Putamen (tissue), 1 donor: ENCODE measurements at places on chromosomes 11 and 22.
A peak's percentile ranks its signal among the peaks of the same experiment; 100 is the strongest.

DNA sequence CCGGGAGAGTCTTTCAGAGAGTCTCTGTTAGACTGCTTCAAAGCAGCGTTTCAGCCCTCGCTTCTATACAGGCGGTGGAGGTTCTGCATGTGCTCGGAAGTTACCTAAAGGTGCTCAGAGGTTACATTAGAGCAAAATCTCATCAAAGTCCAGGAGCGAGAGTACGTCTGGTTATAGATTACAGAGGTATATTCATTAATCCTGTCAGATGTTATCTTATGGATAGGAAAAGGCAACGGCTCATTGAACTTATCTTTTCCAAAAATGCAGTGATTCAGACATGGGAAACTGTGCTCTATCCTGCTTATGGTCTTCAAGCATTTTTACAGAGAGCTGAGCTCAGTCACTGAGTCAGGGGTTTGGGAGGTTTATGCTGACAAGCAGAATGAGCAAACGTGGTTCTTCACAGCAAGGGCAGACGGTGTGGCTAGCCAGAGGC lies 9.1 kb upstream of the ZBED5 start:
- no peak for DNase-seq

DNA sequence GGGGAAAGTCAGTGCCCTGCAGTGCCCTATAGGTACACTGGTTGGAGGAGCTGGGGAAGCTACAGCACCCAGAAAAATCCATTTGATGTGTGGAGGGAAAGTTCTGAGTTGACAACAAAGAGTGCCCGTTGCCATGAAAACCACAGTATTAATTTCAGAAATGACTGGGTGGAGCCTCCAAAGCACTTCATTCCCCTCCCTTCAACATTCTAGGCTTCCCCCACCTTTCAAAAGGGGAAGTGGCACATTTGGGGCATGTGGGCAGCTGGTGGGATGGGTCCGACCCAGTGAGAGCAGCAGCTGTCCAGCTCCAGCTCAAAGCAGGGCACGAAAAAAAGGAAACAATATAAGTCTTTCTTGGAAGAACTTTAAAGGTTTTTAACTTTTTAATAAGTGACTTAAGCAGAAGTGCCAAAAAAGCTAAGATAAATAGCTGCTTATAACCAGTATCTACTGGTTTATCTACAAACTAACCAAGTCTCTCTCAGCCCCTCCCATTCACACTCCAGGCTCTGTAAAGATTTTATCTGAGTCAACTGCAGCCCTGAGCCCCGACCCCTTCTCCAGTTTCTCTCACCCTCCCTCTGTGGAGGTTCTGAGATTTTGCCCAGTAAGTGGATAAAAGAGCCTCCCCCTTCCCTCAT lies 9.0 kb upstream of the AHNAK start:
- no peak for DNase-seq

DNA sequence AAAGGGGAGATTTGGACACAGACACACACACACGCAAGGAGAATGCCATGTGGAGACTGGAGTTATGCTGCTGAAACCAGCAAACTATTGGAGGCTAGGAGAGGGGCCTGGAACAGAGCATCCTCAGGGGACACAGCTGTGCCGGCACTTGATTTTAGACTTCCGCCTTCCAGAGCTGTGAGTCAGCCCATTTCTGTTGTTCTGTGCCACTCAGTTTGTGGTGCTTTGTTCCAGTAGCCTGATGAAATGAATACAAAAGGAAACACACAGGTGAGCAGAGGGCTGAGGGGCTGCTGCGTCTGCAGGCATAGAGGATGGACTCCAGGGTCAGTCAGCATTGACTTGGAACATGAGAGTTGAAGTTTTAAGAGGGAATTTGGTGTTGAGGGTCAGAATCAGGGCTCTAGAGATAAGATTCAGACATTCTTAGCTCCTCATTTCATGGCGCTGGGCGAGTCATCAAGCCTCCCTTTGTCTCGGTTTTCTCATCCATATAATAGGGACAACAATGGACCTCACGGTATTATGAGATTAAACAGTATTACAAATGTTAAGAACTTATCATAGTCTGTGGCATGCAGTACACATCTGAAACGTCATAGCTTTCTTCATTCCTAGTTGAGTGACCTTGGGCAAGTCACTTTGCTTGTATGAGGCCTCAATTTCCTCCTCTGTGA lies 191.0 kb downstream of the MIAT start:
- no peak for DNase-seq

- DNase-seq, result no peak
Measured at GRCh38 chr11:27201454-27202302, 161.1 kb downstream of the BBOX1 start.

DNA sequence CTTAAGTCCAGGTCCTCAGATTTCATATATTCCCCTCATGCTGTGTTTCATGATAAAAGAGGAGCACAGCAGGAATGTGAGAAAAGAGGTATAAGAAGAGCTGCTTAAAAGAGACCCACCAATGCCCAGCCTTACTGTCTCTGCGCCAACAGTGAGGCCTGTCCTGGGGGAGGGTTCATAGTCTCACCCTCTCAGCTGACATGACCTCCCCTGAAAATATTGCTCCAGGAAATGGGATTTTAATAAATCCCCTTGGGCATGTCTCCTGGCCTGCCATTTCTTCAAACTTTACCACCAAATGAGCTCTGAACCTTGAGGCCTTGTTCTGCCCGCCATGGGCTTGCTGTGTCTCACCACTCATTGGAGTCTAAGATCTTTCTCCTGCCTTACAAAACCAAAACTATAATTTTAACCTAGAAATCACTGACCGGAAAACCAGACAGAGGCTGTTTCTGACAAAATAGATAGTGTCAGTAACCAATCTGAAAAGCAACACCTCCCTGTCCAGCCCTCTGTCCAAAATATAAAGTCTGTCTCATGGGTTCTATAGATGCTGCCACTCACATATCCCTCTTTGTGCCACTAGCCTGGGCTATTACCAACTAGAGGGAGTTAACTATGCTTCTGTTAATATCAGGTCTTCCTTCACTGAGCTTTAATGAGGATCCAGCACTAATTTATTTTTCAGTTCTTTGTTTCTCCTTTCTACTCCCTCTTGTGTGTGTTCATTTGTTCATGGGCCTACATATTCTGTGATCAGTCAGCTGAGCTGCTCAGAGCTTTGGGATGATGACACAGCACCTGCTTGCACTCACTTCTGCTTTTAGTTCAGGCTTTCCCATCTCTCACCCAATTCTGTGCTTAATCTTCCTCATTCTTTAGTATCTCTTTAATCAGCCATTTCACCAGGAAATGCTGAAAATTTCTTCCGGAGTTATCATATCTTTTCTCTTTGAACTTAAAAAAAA lies at the start of gene OR2AG2:
Gene OR2AG2, minus strand, starts transcription at position 51 of the 968 bp plus-strand sequence. CDS start 3,019 bp downstream, outside the sequence.
- peak; percentile 7 for DNase-seq

DNA sequence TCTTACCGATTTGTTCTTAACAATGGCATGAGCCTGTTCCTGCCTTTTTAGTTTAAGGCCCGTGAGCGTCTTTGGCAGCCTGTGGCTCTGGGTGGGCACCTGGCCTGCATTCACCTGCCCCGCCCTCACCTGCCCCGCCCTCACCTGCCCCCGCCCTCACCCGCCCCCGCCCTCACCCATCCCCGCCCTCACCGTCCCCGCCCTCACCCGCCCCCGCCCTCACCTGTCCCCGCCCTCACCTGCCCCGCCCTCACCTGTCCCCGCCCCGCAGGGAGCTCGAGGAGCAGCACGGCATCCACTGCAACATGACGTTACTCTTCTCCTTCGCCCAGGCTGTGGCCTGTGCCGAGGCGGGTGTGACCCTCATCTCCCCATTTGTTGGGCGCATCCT lies 14.2 kb downstream of the GATD1 start:
- DNase-seq, result no peak

- DNase-seq, result no peak
Measured at GRCh38 chr11:123775289-123775688, 21.0 kb upstream of the OR6X1 start.

- DNase-seq, result peak; percentile 76
Measured at GRCh38 chr11:77525455-77526091, 51.7 kb upstream of the PAK1 start.

GRCh38 chr11:69210310-69211035 lies 54.7 kb downstream of the SMIM38 start:
- DNase-seq, result no peak

DNA sequence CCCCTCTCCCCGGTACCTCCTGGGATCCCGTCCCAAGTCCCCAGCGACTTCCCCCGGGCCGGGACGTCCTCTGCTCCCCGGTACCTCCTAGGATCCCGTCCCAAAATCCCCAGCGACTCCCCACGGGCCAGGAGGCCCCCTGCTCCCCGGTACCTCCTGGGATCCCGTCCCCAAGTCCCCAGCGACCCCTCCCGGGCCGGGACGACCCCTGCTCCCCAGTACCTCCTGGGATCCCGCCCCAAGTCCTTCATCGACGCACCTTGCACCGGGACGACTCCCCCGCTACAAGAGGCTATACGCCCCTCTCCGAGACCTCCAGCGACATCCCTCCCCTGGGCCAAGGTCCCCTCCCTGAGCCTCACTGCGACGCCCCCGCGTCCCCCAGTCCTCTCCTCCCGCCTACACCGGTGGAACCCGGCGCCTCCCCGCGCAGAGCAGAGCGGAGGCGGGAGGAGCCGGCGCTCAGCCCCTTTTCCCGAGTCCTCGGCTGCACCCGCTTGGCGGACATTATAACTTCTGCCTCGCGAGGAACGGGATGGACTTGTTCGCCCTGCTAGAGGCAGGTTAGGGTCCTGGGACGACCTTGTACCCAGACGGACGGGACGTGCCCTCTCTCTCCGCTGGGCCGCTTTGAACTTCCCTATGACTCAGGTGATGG lies 912 bp downstream of the KREMEN1 start:
- no peak for DNase-seq

- DNase-seq, result no peak
Measured at GRCh38 chr11:76456571-76456970, 11.8 kb downstream of the EMSY start.

- DNase-seq, result no peak
Measured at GRCh38 chr11:128737704-128738103, 43.8 kb downstream of the FLI1 start.

- peak; percentile 86 for DNase-seq
Measured at GRCh38 chr22:37561212-37562048, 1.1 kb downstream of the CDC42EP1 start.

GRCh38 chr22:20080445-20080775 lies 369 bp downstream of the DGCR8 start:
- peak; percentile 49 for DNase-seq

- no peak for DNase-seq
Measured at GRCh38 chr11:128379587-128380580, 207.5 kb downstream of the ETS1 start.

DNA sequence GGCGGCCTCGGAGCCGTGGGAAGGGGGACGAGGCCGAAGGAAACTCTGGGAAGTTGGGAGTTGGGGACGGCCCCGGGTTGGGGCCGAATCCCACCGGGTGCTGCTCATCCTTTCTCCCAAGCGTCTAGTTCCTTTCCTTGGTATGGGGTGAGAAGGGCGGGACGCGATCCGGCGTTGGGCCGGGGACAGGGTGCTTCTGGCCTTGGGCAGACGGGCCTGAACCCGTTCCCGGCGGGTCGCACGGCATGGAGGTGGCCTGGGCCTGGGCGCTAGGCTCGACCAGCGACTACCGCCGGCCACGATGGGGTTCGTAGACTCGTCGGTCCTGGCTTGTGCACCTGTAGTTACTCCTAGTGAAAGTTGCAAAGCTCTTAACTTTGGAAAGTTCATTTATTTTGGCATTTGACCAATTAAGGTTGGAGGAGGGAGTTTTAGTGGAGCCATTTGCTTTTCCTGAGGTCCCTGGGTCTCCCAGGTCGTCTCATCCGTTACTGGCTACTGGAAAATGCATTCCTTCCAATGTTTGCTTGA lies 1.0 kb downstream of the SYT9 start:
- DNase-seq, result no peak

- DNase-seq, result no peak
Measured at GRCh38 chr11:33089776-33090175, 50.4 kb downstream of the TCP11L1 start.

DNA sequence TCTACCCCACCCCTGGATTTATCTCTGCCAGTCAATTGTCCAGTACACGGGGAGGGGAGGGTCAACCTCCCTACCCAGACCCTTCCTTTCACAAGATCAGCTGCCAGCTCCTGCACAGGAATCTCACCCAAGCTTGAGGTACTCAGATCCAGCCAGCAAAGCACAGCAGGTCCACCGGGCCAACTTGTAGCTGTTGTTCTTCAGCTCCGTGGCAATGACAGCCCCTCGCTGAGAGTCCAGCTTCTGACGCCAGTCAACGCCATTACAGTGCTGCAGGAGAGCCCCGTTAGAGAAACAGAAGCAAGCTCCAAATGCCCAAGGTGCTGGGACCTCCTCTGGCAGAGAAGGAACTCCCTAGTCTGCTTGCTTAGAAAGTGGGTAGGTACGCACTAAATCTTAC lies 5.5 kb upstream of the FOXRED2 start:
- no peak for DNase-seq

DNA sequence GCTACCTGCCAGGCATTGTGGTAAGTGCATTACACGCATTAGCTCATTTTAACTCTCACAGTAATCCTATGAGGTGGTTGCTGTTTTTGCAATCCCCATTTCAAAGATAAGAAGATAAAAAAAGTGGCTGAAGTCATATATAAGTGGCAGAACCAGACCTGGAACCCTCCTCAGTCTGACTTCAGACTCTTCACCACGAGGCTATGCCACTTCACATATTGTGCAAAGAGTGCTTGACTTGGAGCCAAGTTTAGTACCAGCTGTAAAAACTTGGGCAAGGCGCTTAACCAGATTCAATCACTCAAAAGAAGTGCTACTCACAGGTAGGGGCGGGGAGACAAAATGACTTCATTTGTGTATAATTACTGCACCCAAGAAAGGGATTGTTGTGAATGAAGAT lies 15.3 kb downstream of the BPIFC start:
- DNase-seq, result no peak

DNA sequence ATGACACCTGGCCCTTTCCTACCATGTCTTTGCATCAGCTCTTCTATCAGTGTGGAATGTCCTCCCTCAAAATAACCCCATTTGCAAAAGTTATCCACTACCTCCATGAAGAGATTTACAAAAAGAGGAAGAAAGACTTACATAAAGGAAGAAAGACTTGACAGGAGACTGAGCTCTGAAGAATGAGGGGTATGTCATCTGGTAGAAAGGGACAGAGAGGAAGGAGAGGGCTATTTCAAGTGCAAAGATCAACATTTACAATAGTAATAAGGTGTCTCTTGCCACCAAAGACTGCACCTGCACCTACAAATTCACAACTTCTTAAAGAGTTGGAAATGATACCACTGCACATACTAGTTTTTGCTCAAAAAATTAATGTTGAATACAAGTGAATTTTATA lies 18.2 kb downstream of the PAK1 start:
- DNase-seq, result no peak

DNA sequence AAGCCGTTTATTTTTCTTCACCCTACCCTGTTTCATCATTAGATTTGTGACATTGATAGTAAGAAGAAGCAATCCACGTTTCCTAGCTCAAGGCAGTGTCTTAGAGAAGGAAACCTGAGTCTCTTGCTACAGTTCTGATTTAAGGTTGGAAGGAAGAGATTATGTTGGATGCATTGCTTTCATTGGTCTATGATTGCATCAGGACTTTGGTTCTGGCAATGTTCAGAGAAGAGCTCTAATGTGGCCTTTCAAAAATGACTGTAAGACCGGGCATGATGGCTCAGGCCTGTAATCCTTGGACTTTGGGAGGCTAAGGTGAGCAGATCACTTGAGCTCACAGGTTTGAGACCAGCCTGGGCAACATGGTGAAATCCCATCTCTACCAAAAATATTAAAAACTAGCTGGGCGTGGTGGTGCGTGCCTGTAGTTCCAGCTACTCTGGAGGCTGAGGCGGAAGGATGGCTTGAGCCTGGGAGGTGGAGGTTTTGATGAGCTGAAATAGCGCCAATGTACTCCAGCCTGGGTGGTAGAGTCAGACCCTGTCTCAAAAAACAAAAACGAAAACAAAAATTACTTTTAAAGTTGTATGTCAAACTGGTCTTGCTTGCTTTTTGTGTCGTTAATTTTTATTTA lies 4.1 kb downstream of the NUCB2 start:
- DNase-seq, result no peak
